ENCODE measurements at places on chromosomes 7 and 10.

- DNase-seq: no peak
Observed at GRCh38 chr10:64785816-64786215, 1264.6 kb downstream of the REEP3 start.

DNA sequence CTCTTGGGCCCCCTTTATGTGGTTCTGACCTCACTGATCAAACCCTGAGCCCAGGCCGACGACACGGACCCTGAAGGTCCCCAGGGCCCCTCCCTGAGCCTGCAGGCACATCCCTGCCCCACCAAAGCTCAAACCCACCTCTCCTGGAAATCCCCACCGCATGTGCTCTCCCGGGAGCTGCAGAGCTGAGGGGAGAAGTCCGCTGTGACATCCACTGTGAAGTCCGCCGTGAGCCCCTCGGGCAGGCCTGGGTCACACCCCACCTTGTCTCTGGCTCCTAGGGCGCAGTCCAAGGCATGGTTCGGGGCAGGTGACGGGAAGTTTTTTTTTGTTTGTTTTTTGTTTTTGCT is 100.2 kb downstream of the MICALL2 start:
- DNase-seq: no peak

DNA sequence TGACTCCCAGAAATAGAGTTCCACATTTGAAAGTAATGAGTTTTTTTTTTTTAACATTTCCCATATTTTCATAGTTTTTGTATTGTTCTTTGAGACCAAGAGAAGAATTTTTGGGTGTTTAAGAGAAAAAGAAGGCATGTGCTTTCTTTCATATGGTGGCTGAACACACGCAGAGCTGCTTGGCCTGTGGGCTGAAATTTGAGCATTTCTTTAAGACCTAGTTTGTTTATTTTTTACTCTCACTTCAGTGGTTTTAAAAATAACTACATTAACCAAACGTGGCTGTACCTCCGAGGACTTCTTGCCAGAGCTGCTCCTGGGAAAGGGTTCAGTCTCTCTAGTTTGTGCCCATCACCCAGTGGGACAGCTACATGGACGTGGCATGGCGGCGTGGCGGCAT is 58.3 kb downstream of the INPP5A start:
- no peak for DNase-seq

GRCh38 chr7:10718768-10719167 is 254.9 kb upstream of the PHF14 start:
- no peak for DNase-seq

DNA sequence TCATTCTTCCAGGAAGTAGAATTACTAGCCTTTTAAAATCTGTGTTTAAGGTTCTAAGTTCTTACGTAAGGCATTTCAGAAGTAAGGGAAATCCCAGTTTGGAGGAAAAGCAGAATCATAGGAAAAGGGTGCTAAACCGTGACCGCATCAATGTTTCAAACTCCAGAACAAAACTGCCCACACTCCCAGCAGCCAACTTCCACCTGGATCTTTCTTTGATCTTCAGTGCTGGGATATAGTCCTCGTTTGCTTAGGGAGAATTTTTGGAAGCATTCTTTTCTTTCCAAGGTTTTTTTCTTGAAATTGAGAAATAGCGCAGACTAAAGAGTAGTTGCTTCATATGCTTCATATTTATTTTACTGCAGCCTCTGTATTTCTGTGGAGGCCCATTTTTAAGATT is 8.9 kb downstream of the PROSER2 start:
- DNase-seq: no peak

- no peak for DNase-seq
Observed at GRCh38 chr10:88975377-88975720, 15.2 kb upstream of the FAS start.

- no peak for DNase-seq
Observed at GRCh38 chr10:105121743-105122142, 480.7 kb downstream of the SORCS3 start.

- DNase-seq: no peak
Observed at GRCh38 chr7:14606101-14606500, 296.4 kb downstream of the DGKB start.

GRCh38 chr10:17989908-17990767 is 38.4 kb downstream of the SLC39A12 start:
- DNase-seq: no peak

GRCh38 chr7:131105294-131105798 is 222.3 kb upstream of the MKLN1 start:
- DNase-seq: no peak

- peak; percentile 15 for DNase-seq
Observed at GRCh38 chr7:79298145-79298760, 155.2 kb downstream of the MAGI2 start.

- no peak for DNase-seq
Observed at GRCh38 chr10:13696071-13696470, 109.3 kb downstream of the PRPF18 start.

DNA sequence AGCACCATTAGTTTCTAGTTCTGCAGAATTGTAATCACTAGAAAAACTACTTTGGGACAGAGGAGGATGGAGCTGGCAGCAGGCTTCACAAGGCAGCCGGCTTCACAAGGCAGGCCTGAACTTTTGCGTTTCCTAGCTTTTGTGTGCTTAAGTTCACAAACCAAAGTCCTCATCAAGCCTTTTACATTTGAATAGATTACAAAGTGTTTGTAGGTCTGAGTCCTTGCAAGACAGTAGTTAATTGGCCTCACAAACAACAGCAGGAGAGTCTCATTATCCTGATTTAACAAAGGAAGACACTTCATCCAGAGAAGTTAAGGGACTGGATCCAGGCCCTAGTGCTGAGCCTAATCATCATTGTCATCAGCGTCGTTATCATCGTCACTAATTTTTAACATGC is 147.8 kb upstream of the AUTS2 start:
- DNase-seq: no peak

GRCh38 chr7:2631946-2632732 is at the start of gene TTYH3:
Gene TTYH3 (plus strand): TSS chr7:2631986. CDS start chr7:2632156, 170 bp downstream.
- no peak for DNase-seq

GRCh38 chr7:90173127-90173844 is 19.0 kb downstream of the STEAP1 start:
- DNase-seq: no peak

GRCh38 chr7:92242972-92243371 is 2.7 kb downstream of the KRIT1 start:
- no peak for DNase-seq

DNA sequence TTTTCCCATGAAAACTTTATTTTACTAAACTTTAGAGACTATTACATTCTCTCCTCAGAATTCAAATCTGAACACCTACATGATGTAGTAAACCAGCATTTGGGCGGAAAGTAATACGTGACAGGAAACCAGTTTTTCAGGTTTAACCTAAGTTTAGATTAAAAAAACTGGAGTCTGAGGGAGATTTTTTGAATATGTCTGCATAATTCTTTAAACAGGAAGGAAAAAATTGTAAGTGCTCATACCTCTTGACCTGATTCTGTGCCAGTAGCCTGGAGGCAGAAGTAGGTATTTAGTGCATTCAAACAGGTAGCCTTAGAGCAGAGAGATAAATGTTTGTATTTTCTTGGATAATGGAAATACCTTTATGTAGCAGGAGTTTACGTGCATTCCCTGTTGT is 224.3 kb downstream of the MDFIC start:
- no peak for DNase-seq

DNA sequence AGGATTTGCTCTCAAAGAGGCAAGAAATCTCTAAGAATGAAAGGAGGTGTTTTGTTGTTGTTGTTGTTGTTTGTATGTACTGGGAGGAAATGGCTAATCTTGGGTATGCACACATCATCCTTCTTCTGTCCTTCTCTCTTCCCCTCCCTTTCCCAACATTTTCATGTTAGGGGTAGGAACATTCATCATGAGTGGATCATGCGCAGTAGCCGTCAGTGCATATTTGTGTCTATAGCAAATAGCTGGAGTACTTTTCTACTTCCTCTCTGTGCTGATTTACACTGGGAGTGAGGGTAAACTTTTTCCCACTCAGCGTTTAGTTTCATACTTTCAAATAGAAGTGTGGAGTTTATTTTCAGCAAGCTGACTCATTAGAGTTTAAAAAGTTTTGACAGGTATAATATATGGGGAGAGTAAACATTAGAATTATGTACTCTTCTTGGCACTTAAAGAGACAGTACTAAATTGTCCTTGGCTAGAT is 80.5 kb upstream of the PRKG1 start:
- no peak for DNase-seq

- DNase-seq: no peak
Observed at GRCh38 chr10:74518061-74518460, 308.3 kb upstream of the KAT6B start.

- DNase-seq: no peak
Observed at GRCh38 chr10:124732931-124733570, 11.1 kb downstream of the FAM53B start.

DNA sequence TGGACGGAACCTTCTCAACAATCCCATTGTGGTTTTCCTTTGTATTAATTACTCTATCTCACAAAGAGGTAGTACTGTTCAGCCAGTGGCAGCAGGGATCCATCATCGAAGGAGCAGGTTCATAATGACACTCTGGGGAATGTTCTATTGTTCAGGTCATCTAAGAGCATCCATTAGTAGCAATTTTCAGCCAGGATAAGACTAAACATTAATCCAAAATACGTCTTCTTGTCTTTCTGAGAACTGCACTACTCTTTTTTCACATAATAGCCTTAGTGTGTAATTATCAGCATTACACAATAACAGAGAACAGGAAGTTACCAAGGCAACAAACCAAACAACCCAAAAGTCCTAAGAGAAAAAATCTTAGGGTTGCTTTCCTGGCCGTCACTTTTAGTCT is 259.5 kb upstream of the VWC2 start:
- no peak for DNase-seq

- no peak for DNase-seq
Observed at GRCh38 chr7:74297516-74298233, 8.5 kb downstream of the CLIP2 start.

DNA sequence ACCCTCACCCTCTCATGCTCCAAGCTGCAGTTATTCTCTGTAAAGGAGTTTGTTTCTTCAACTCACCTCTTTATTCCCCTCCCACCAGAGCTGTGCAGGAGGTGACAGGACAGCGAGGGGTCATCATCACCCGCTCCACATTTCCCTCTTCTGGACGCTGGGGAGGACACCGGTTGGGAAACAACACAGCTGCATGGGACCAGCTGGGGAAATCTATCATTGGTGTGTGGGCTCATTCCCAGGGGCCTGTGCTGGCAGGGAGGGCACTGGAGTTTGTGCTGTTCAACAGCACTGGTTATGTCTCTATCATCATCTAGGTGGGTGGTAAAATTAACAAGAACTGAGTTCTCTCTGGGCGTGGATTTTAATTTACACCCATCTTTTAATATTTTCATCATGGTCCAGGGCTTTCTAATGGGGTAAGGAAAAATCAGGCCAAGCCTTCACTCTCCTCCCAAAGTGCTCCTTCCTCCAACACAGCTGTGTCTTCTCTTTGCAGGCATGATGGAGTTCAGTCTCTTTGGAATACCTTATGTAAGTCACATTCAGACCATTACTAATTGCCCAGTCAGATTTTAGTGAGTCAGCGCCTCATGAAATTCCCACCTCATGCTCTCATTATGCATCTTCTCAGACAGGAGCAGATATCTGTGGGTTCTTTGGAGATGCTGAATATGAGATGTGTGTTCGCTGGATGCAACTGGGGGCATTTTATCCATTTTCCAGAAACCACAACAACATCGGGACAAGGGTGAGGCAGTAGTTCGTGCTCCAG is 61.6 kb downstream of the PRSS58 start:
- no peak for DNase-seq

GRCh38 chr10:24882047-24882698 is 70.2 kb downstream of the PRTFDC1 start:
- peak; percentile 60 for DNase-seq

DNA sequence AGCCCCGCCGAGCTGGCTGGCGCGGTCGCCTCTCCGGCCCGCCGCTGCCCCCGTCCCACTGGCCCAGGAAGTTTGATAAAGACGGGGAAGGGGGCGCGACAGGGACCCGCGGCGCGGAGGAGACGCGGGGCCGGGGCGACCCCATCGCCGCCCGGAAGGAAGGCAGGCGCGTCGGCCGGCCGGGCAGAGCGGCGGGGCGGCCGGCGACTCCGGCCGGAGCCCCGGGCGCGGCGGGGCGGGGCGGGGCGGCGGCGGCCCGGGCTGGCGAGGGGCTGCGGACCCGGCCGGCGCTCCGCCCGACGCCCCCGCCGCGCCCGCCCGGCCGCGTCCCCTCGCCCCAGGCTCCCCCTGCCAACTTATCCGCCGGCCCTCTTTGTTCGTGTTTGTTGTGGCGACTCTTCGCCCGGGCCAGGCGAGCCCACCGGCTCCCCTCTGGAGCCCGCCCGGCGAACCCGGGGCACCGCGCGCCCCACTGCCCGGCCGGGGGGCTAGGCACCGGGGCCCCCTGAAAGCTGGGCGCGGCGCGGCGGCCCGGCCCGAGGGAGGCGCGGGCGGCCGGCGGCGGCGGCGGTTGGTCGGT is 571 bp downstream of the KDM7A start:
- DNase-seq: no peak

- DNase-seq: no peak
Observed at GRCh38 chr10:23081221-23081750, 14.1 kb upstream of the MSRB2 start.

GRCh38 chr10:5888351-5888750 is 1.3 kb downstream of the ANKRD16 start:
- no peak for DNase-seq

GRCh38 chr10:112258407-112258806 is 24.8 kb upstream of the TECTB start:
- no peak for DNase-seq

- DNase-seq: no peak
Observed at GRCh38 chr7:26185844-26186180, 14.7 kb downstream of the HNRNPA2B1 start.

DNA sequence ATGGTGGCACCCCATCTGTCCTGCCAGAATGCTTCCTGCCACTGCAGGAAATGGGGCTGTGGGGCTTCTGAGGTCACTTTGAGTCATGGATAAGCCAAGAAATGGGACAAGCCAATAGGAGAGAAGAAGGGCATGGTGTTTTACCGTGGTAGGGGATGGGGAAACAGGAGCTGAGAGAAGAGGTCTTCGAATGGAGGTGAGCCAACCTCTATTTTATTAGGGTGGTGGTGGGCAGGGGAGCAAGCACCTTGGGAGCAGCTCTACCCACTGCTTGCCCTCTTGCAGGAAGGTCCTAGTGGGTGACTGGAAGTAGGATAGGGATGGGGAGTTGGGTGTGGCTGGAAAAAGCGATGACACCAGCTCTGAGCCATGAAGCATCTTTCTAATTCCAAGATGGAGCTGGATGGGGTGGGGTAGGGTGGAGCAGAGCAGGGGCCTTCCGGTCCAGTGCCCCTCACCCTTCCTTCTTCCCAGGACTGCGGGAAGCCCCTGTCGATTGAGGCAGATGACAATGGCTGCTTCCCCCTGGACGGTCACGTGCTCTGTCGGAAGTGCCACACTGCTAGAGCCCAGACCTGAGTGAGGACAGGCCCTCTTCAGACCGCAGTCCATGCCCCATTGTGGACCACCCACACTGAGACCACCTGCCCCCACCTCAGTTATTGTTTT is 9.1 kb downstream of the ZYX start:
- no peak for DNase-seq

Measured in naive thymus-derived CD8-positive, alpha-beta T cell (primary cell).